Epithelial cell of alveolus of lung (primary cell): ENCODE measurements at places on chromosomes 6 and 20. TPM values are rescaled to one million over a fixed set of nuclear protein-coding genes. Genes with fewer than 3 reads are reported as not detected.

CNKSR3 gene
- 1.8 and 4.5 TPM in 2 replicates for total RNA-seq

SLC22A3 gene
- total RNA-seq: 4.0 and 26.3 TPM in 2 replicates

DZANK1 gene
- total RNA-seq: 0.65 and 0.72 TPM in 2 replicates

HDGFL1 gene
- total RNA-seq: not detected in 2 replicates

ZSCAN31 gene
- total RNA-seq: 1.9 and 5.1 TPM in 2 replicates

KCNK5 gene
- 0.13 TPM in 1 of 2 replicates, not detected in the other for total RNA-seq

LY6G6D gene
- total RNA-seq: not detected in 2 replicates

E2F1 gene
- total RNA-seq: 3.9 and 13.4 TPM in 2 replicates

SSTR4 gene
- not detected in 2 replicates for total RNA-seq

PHACTR3 gene
- total RNA-seq: 0.26 TPM in 1 of 2 replicates, not detected in the other

HMGCLL1 gene
- 0.39 and 5.7 TPM in 2 replicates for total RNA-seq

PRL gene
- not detected in 2 replicates for total RNA-seq

PKIB gene
- total RNA-seq: 1.9 and 2.6 TPM in 2 replicates

RIMS4 gene
- not detected in 2 replicates for total RNA-seq

LHFPL5 gene
- total RNA-seq: not detected in 2 replicates

COL11A2 gene
- 0.16 TPM in 1 of 2 replicates, not detected in the other for total RNA-seq

LGSN gene
- total RNA-seq: not detected in 2 replicates

SAMD5 gene
- 0.65 and 1.9 TPM in 2 replicates for total RNA-seq

GPX5 gene
- total RNA-seq: not detected in 2 replicates

THEMIS gene
- 0.13 TPM in 1 of 2 replicates, not detected in the other for total RNA-seq

DAAM2 gene
- 2.5 and 23.4 TPM in 2 replicates for total RNA-seq

CLIC5 gene
- total RNA-seq: 0.08 TPM in 1 of 2 replicates, not detected in the other

CDSN gene
- total RNA-seq: 0.13 TPM in 1 of 2 replicates, not detected in the other

KHDC1L gene
- not detected in 2 replicates for total RNA-seq

CPXM1 gene
- 3.0 and 11.1 TPM in 2 replicates for total RNA-seq

ZSCAN26 gene
- total RNA-seq: 6.7 and 12.5 TPM in 2 replicates

PROKR2 gene
- not detected in 2 replicates for total RNA-seq

WFDC12 gene
- total RNA-seq: not detected in 2 replicates

MEI4 gene
- not detected in 2 replicates for total RNA-seq

TAP2 gene
- 6.6 and 7.8 TPM in 2 replicates for total RNA-seq

GSTA3 gene
- not detected in 2 replicates for total RNA-seq

HLA-DQB1 gene
- total RNA-seq: 0.13 and 0.32 TPM in 2 replicates

DPPA5 gene
- not detected in 2 replicates for total RNA-seq
